Stimulated activated CD4-positive, alpha-beta T cell treated with anti-CD3 and anti-CD28 coated beads, Interleukin-15, amount 100 ng/mL, for 1 hour (primary cell): ENCODE measurements at places on chromosomes 13 and 19.
A peak's percentile ranks its signal among the peaks of the same experiment; 100 is the strongest.

- DNase-seq, result no peak
Measured at GRCh38 chr19:632579-633067, 714 bp downstream of the POLRMT start.

- DNase-seq, result peak; percentile 78
Measured at GRCh38 chr19:35899547-35900214, 659 bp downstream of the NFKBID start.

DNA sequence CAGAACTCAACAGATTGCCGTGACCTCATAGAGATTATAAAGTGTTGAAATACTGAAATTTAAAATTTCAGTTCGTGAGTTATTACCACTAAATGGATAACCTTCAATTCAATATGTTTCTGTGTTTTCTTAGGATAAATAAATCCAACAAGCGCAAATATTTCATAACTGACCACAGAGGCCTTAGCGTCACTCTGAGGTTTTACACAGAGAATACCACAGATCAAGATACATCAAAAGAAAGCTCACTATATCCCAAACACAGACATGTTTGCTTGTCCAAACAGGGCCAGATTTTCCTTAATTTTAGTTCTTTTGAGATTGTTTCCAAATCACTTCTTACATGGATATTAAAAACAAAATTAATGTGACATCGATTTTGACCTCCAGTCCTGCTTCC, 235.8 kb downstream of the EFNB2 start:
- no peak for DNase-seq

- no peak for DNase-seq
Measured at GRCh38 chr13:27088619-27089018, 83.0 kb downstream of the USP12 start.

GRCh38 chr13:85419611-85420010, 379.6 kb downstream of the SLITRK6 start:
- DNase-seq, result no peak
